ENCODE measurements at places on chromosomes 7 and 10.
A peak's percentile ranks its signal among the peaks of the same experiment; 100 is the strongest.

DNA sequence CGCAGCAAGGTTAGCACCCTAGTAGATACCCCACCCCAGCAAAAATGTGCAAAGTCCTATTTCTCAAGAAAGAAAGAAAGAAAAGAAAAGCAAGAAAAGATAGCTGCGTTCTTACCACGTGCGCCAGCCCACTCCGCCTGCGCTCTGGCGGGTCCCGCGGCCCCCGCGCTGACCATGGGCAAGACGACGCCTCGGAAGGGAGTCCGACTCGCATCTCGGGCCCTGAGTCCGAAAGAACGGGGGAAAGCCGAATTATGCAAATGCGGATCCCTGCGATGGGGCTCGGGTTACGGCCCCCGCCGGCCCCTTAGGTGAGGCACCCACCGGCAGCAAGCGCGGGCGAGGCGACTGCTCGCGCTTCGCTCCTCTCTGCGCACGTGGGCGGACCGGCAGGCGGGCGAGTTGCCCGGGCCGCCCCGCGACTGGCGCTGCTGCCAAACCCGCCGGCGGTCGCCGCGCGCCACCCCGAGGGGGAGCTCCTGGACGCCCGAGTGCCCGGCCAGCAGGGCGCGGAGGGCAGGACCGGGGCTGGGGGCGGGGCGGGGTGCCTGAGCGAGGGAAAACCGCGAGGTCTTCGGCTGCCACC, 2.4 kb upstream of the EGR2 start:
- DNase-seq = peak; percentile 53

- DNase-seq = no peak
These were observed 364.6 kb upstream of the PODXL start for GRCh38 chr7:131921016-131921415.

DNA sequence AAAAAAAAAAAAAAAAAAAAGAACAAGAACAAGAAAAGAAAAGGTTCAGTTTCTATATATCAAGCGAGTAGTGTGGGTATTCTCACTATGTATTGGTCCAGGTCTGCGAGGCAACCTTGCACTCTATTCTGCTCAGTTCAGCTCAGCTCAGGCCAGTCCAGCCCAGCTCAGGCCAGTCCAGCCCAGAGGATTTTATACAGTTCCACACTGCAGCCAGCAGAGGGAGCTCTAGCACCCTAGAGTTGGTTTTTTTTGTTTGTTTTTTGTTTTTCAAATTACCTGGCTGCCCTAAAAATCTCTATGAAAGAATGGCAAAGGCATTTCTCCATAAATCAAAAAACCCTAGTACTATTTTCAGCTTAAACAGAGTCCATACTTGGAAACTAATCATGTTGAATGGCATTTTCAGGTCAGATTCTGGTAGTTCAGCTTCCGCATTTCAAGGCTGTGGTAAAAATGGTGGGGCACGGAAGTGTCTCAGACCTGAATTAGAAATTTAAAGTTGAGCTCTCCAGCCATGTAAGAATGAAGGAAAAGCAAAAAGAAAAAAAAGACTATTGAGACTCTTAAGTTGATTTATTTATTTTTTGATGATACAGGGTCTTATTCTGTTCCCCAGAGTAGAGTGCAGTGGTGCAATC, 55.2 kb upstream of the GSDME start:
- DNase-seq = peak; percentile 69

DNA sequence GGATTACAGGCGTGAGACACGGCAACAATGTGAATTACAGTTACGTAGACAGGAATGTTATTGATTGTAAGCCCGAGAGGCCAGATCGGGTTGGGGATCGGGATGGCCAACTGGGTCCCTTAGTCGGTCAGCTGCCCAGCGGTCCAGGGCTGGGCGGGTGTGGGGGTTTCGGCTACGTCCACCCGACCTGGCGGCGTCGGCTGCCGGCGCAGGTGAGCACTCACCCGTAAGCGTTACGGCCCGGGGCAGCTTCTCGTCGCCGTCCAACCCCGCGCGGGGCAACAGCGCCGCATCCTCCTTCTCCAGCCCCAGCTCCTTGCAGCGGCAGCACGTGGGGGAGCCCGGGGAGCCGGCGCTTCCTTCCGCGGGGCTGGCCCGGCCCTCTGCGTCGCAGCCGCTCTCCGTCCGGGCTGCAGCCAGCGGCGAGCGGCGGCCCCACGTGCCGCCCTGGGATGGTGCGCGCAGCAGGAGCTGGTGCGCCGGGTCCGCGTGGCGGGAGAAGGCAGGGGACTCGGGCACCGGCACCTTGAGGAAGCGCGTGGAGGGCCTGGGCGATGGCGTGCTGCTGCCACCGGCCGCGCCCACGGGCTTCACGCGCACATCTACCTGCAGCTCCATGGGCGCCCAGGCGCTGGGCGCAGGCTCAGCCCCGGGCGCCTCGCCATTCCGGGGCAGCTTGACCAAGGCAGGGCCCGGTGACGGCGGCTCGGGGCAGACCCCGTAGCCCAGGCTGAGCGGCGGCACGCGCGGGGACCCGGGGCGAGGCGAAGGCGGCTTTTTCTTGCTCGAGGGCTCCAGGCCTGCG, 609 bp downstream of the KLRG2 start:
- peak; percentile 31 for DNase-seq

- no peak for DNase-seq
These were observed 74.5 kb downstream of the DGKI start for GRCh38 chr7:137772316-137772715.

- DNase-seq = no peak
These were observed 34.4 kb downstream of the PRF1 start for GRCh38 chr10:70568113-70568512.

GRCh38 chr10:122282909-122283308, 11.8 kb downstream of the BTBD16 start:
- no peak for DNase-seq

DNA sequence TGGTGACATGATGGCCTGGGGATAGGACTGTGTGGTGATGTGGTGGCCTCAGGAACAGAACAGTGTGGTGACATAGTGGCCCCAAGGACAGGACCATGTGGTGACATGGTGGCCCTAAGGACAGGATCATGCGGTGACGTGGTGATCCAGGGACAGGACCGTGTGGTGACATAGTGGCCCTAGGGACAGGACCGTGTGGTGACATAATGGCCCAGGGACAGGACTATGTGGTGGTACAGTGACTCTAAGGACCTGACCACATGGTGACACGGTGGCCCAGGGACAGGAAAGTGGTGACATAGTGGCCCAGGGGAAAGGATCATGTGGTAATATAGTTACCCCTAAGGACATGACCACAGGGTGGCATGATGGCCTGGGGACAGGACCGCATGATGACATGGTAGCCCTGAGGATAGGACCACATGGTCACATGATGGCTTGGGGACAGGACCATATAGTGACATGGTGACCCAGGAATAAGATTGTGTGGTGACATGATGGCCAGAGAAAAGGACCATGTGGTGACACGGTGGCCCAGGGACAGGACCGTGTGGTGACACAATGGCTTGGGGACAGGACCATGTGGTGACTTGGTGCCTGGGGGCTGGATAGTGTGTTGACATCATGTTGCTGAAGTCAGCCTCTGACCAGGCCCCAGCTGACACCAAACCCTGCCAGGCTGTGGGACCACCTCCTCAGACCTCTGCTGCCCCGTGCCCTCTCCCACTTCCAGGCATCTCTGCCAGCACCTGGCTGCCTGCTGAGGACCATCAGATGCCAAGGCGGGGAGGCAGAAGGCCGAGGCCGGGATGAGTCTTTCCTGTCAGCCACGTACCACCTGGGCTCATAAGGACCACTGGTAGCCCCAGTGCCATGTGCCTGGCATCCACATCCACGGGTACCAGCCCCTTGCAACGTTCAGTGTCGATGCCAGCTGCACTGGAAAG, 99.5 kb downstream of the ADAM12 start:
- no peak for DNase-seq

DNA sequence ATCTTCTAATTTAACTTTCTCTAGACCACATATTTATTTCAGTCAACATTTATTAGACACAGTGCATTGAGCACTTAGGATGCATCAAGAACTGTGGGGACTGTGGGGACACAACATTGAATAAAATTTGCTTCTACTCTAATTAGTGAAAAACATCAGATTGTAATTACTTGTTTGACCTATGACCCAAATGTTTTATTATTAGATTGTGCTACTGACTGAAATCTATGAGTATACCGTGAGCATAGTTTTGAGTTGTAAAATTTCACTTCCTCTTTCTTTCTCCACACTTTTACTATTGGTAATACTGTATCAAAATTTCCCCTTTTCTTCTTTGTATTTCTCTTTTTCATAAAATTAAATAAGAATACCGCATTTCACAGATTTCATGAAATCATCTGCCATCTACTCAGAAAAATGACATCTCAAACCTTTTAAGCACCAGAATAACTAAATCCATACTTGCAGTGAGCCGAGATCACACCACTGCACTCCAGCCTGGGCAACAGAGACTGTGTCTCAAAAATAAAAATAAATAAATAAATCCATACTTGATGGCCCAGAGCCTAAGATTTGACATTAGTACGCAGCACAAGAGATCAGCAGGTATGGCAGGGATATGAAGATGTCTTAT, 25.4 kb upstream of the INPP5F start:
- DNase-seq = no peak

- DNase-seq = peak; percentile 15
These were observed 153.7 kb downstream of the DNAJB9 start for GRCh38 chr7:108723381-108723814.

DNA sequence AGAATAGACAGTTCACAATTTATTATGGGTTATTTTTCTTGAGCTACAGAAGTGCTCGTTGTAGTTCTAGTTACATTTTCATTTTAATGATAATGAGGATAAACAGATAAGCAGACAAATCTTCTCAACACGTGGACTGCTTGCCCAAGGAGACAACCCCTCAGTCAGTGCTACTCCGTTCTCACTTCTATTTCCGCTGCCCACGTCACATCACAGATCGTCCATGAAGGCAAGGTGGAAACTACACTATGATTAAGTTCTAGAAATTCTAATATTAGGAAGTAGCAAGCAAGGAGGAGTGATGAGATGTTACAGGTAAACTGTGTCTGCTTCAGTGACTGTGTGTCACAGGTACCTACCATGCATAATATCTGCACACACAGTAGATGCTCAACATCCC, 210.5 kb downstream of the CHCHD3 start:
- no peak for DNase-seq

DNA sequence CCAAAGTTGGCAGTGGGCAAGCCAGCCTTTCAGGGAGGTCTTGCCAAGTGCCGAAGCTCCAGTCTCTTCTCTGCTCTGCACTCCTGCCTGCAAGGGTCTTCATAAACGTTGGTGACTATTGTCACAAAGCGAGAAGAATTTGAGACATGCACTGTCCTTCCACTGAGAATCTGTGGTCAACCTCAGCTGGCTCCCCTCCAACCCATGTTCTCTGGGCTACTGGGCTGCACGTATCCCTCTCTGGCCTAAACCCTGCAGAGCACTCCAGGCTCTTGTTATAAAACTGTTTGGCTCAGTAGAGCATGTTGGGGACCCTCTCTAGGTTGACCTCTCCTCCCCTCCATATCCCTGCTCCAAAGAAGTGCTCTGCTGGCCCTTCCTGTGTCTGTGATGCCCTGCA, 260.4 kb upstream of the NFE2L3 start:
- DNase-seq = no peak

DNA sequence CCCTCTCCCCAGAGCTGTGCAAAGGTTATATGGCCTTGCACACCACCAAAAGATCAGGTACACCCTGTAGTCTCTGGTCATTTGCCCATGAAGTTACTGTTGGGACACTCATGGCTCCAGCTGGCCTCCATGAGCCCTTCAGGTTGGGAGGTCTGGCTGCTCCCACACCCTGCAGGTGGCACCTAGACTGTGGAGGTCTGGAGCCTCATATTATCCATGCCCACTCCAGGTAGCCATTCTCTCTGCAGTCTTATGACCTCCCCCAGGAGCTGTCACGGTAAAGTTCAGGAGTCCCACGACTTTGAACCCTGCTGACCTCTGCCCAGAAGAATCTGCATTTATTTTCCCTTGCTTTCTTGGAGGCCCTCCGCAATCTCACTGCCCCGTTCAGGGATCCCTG, 39.2 kb upstream of the GAD2 start:
- no peak for DNase-seq

Measured in neuronal stem cell (in vitro differentiated cells).